ENCODE measurements at places on chromosomes 5 and 9. TPM values are rescaled to one million over a fixed set of nuclear protein-coding genes. Genes with fewer than 3 reads are reported as not detected.

Gene FCN1
- not detected for total RNA-seq

Gene WDR31
- 1.1 TPM for total RNA-seq

Gene NOTCH1
- 12.2 TPM for total RNA-seq

Gene INSL4
- total RNA-seq, result 15.8 TPM

Gene IFNB1
- not detected for total RNA-seq

Gene HSD17B3
- not detected for total RNA-seq

Gene SLCO6A1
- total RNA-seq, result not detected

Gene CCL27
- total RNA-seq, result not detected

Gene TRIM36
- 1.7 TPM for total RNA-seq

Gene COL23A1
- not detected for total RNA-seq

Gene RAB3C
- total RNA-seq, result not detected

Gene ERCC8
- total RNA-seq, result 13.6 TPM

Gene PCDHAC2
- 2.6 TPM for total RNA-seq

Gene LEAP2
- 0.98 TPM for total RNA-seq

Gene SLC6A3
- 0.07 TPM for total RNA-seq

Gene TOR4A
- total RNA-seq, result 28.2 TPM

Gene FCN2
- not detected for total RNA-seq

Gene SLC34A1
- not detected for total RNA-seq

Gene KIF4B
- total RNA-seq, result not detected

Gene TPPP
- total RNA-seq, result 5.2 TPM

Gene PNPLA7
- total RNA-seq, result 0.75 TPM

Gene HRCT1
- not detected for total RNA-seq

Gene SLC46A2
- total RNA-seq, result not detected

Gene N4BP3
- total RNA-seq, result 1.2 TPM

Gene CYLC2
- total RNA-seq, result not detected

Gene PRUNE2
- not detected for total RNA-seq

Gene MORN5
- not detected for total RNA-seq

Gene CHSY3
- 0.10 TPM for total RNA-seq

Gene SLC12A2
- 11.3 TPM for total RNA-seq

Gene HEMGN
- not detected for total RNA-seq

Gene FOXD4
- total RNA-seq, result 0.37 TPM

Gene PCDHGC5
- total RNA-seq, result 0.05 TPM

Gene FGFR4
- total RNA-seq, result 23.4 TPM

Gene ZNF879
- 0.42 TPM for total RNA-seq

Gene ANKRD18B
- 6.0 TPM for total RNA-seq

Gene MLANA
- not detected for total RNA-seq

Gene CDH18
- total RNA-seq, result not detected

Gene RELL2
- 4.3 TPM for total RNA-seq

Gene SLF1
- total RNA-seq, result 9.4 TPM

Gene GCNT4
- total RNA-seq, result 0.47 TPM

Gene DEPDC1B
- total RNA-seq, result 19.1 TPM

Gene ABL1
- total RNA-seq, result 54.3 TPM

Gene GLRX
- total RNA-seq, result 49.7 TPM

Gene C5orf52
- total RNA-seq, result not detected

Gene MED22
- 29.7 TPM for total RNA-seq

Gene IFNE
- total RNA-seq, result 2.3 TPM

Gene PCDHB4
- 0.05 TPM for total RNA-seq

Measured in A549 treated with CpdA at 1 μM for 4 hours (cell line).